ENCODE measurements at places on chromosomes 1 and 21. TPM values are rescaled to one million over a fixed set of nuclear protein-coding genes. Genes with fewer than 3 reads are reported as not detected.

DNA sequence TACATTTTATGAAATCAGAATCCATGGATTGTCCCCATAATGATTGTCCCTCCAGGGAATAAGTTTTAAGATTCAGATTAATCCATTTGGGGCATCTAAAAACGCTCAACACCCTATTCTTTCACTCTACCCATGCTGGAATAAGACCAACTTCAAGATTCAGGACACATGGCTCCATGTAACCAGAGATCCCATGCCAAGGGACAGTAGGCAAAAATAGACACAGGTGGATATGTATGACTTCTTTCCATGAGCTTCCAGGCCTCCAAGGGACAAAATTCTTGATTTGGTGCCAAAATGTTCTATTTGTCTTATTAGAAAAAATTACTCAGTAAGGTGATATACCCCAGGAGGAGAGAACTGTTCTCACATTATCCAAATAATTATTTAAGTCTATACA lies 178.8 kb downstream of the NRIP1 start:
- DNase-seq = no peak

DNA sequence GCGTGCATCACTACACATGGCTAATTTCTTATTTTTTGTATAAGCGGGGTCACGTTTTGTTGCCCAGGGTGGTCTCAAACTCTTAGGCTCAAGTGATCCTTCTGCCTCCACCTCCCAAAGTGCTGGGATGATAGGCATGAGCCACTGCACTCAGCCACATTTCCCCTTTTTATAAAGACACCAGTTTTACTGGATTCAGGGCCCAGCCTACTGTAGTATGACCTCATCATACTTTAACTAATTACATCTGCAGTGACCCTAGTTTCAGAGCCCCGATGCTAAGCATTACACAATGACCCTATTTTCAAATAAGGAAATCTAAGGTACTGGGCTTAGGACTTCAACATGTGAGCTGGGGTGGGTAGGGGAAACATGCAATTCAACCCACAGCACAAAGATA lies 31.8 kb upstream of the ENAH start:
- no peak for DNase-seq

DNA sequence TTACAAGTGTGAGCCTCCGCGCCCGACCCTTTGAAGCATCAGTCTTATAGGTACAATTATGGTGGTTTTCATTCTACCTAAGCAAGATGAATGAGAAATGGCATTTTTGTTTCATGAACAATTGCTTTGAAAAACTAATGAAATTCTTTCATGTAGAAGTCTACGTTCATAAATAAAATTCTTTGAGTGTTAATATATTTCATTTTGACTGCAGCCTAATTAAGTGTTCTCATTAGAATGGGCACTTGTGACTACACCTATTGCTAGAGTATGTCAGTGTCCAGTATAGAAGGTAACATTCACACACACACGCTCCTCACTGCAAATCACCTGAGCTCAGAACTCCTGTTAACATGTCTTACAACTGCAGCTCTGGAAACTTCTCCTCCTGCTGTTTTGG lies at the start of gene KRTAP15-1:
Gene KRTAP15-1, plus strand, starts transcription at position 301 of the 400 bp plus-strand sequence. Its CDS starts 53 bp downstream, at position 354.
- DNase-seq = no peak

DNA sequence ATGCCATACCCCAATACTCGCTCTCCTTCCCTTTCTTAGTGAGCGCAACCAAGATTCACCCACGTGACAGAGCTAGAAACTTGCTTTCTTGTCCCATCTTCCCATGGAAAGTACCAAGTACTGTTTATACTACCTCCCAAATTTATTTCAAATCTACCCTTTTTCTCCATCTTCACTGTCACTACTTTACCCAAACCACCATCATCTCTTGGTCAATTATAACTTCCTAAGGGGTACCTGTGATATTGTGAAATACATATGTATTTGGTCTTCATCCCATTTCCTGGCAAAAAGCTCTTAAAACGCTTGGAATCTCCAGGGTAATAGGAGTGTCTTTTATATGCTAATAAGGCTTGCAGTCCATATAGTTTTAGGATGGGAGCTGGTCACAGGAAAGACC lies 8.2 kb downstream of the DRAM2 start:
- DNase-seq = no peak

DNA sequence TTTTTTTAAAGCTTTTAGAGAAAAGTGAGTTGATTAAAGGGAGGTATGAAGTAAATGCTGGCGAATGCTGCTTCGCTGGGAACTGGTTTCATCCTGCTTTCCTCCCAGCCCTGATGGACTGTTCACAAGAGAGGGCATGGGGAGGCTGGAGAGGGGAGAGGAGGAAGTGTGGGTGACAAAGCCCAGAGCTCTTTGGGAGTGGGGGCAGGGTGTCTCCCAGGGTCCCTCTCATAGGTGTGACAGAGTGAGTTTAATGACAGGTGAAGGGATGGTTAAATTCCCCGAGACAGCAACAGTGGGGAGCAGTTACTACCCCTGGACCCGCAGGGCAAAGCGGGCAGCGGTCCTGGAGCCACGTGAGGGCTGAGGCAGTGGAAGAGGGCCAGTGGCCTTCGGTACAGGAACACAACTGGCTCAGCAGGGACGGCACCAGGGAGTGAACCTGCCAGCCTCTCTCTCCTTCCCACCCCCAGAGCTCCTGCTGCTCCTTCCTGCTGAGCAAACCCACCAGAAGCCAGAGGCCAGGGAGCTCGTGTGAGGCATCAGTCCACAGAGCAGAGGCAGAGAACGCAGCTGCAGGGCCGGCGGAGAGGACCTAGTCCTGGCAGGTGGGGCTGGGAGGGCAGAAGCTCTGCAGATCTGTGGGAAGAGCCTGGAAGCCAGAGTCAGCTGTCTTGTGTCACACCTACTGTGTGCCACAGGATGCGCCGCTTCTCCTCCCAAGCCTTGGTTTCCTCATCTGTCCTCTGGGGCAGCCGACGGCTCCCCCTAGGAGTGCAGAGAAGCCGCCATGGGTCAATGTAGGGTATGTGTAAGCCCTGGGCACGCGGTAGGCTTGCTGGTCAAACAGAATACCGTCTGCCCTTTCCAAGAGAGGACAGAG lies 20.9 kb upstream of the LRP8 start:
- DNase-seq = peak; percentile 70

The CRYAA gene
- not detected for total RNA-seq

- no peak for DNase-seq
These were observed 93.7 kb downstream of the TTC3 start for GRCh38 chr21:37166733-37167132.

DNA sequence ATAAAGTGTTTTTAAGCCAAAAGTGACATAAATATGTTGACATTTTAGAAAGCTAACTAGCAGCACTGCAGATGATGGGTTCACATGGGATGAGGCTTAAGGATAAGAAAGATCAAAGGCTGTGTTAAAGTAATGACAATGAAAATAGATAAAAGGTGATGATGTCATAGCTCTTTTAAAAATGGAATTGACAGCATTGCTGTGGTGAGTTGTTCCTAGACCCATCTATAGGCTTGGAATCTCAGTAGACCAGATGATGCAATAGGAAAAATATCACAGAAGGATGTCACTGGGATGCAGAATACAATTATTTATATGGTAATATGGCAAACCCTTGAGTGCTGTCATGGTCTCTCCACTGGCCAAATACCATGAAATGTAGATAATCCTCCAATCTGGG lies 286.0 kb downstream of the PLA2G4A start:
- no peak for DNase-seq

GRCh38 chr1:113416496-113416895 lies 26.2 kb downstream of the MAGI3 start:
- no peak for DNase-seq

DNA sequence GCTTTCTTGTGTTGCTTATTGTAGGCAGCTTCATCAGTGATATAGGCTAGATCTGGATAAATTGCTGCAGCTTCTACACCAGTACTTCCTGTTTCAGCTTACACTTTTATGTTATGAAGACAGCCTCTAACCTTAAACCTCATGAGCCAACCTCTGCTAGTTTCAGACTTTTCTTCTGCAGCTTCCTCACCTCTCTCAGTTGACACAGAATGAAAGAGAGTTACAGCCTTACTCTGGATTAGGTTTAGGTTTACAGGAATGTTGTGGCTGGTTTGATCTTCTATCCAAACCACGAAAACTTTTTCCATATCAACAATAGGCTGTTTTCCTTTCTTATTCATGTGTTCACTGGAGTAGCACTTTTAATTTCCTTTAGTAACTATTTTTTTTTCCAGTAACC lies 76.9 kb upstream of the RNPC3 start:
- no peak for DNase-seq

The NTRK1 gene
- not detected for total RNA-seq

The DYRK1A gene
- 51.2 TPM for total RNA-seq

DNA sequence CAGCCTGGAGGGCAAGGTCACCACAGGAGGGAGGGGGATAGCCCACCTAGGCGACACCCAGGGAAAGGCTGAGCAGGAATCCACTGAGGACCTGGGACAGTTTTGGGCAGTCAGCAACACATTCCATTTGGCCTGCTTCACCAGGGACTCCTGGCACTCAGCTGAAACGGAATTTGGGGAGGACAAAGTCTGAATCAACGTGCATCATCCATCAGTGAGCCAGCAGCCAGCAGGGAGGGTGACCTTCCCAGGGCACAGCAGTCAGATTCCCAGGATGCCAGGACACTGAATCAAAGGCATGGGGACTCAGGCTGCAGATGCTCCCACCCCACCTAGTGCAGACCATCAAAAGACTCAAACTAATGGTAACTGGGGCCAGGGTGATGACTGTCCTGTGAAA lies 4.6 kb downstream of the SH3BP5L start:
- no peak for DNase-seq

DNA sequence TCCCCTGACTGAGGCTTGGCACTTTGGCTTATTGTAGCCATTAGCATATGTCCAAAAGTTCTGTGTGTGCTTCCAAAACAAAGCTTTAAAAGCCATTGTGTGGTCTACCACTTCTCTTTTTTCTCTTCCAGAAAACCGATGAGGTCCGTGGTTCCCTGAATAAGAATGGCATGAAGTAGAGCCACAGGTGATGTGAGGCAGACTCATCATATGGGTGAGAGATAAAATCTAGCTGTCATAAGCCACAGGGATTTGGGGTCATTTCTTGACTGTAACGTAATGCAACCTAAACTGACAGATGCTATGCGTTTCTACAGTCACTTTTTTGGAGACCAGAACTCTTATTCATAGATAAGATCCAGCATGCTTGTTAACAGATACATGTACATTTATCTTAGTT lies 7.0 kb upstream of the GREM2 start:
- DNase-seq = no peak

The RHBG gene
- not detected for total RNA-seq

GRCh38 chr1:237877631-237878030 lies 13.1 kb downstream of the ZP4 start:
- no peak for DNase-seq

DNA sequence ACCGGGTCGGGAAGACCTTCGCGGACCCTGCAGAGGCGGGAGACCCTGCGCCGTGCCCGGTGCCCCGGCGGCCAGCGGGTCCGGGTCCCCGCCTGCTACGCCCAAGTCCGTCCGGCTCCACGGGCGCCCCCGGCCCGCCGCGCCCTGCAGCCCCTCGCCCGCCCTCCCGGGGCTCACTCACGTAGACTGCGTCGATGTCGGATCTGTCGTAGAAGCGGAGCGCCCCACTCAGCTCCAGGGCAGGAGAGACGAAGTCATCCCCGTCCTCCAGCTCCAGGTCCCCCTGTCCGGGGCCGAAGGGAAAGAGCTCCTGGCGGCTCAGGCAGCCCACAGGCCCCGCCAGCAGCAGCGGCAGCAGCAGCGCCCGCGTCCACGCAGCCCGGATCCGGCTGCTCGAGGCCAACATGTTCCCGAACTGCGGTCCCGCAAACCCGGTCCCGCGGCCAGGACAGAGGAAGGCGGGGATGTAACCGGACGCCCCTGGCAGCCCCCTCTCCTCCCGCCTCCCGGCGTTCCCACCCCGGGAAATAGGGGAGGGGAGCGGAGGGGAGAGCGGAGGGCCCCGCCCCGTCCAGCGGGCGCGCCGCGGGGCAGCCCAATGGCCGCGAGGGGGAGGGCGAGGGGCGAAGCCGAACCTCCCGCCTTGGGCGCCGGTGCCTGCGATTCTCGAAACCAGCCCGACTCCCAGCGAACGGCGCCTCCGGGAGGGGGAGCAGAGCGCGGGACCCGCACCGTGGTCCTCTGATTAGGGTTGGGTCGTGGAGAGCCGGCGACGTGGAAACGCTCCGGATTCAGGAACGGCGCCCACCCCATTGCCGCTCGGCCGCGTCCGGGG lies at the start of gene NID1:
Gene NID1, minus strand, starts transcription at position 417 of the 835 bp plus-strand sequence. Its CDS starts 11 bp downstream, at position 406.
- DNase-seq = no peak

GRCh38 chr1:233281711-233282581 lies 13.6 kb downstream of the PCNX2 start:
- DNase-seq = no peak

- no peak for DNase-seq
These were observed 19.3 kb downstream of the FAM151A start for GRCh38 chr1:54604051-54604450.

The KCNQ4 gene
- total RNA-seq = 3.0 TPM

The NOTCH2 gene
- total RNA-seq = 229 TPM

The PTPN7 gene
- total RNA-seq = not detected

The C1orf87 gene
- 0.65 TPM for total RNA-seq

DNA sequence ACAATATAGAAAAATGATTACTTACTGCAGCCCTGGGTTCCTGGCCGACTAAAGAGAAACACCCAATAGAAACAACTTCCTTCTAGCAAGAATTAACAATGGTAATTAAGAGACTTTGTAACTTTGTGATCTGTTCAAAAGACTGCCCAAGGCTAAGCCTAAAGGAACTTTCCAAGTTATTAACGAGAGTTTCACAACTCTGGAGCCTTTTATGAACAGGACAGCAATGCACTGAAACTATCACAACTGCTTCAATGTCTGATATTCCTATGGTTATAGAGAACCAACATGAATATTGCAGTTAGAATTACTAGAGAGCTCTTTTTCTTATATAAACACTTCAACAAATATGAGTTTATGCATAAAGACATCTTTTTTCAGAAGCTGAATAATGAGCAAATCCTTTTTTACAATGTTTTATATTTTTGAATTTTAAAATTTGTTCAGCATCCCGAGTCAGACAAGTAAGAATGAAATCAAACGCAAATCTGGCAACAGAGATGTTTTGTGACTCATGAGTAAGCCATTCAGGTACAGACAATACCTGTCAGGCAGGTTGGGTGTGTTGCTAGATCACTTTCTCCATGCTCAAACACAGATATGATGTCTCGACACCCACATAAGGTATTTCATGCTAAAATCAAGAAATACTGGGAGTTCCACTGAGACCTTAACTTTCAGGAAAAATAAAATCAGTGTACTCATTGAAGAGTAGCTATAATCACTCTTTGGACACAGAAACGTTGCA lies 22.2 kb upstream of the KCNJ15 start:
- no peak for DNase-seq

GRCh38 chr1:214859647-214860046 lies 222.9 kb upstream of the KCNK2 start:
- no peak for DNase-seq

The TRIM46 gene
- total RNA-seq = 9.7 TPM

DNA sequence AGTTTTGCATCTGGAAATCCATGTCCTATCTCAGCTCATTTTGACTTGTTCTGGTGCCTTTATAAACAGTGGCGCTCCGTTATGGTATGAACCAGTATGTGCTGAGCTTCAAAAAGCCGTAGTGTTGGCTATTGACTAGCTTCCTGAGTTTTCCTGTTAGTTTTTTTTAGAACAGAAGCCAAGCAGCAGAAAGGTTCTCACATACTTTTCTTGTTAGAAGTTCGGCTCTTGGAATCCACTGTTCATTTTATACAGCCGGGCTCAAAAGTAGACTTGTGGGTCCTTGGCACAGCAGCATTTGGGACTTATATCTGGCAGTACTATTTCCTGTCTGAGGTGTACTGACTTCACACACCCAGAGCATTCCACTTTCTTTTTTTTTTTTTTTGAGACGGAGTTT lies 63.8 kb downstream of the TBCE start:
- DNase-seq = no peak

Measured in chondrocyte (in vitro differentiated cells).